ENCODE measurements at places on chromosomes 12 and 14. TPM values are rescaled to one million over a fixed set of nuclear protein-coding genes. Genes with fewer than 3 reads are reported as not detected.

The ACSS3 gene
- 0.95 TPM for total RNA-seq

The LMNTD1 gene
- not detected for total RNA-seq

The SPPL3 gene
- total RNA-seq, result 65.6 TPM

The OVCH1 gene
- total RNA-seq, result not detected

The RPL6 gene
- 1,460 TPM for total RNA-seq

The LBHD2 gene
- total RNA-seq, result not detected

The DAO gene
- not detected for total RNA-seq

The RNU4-1 gene
- total RNA-seq, result 3,645 TPM

DNA sequence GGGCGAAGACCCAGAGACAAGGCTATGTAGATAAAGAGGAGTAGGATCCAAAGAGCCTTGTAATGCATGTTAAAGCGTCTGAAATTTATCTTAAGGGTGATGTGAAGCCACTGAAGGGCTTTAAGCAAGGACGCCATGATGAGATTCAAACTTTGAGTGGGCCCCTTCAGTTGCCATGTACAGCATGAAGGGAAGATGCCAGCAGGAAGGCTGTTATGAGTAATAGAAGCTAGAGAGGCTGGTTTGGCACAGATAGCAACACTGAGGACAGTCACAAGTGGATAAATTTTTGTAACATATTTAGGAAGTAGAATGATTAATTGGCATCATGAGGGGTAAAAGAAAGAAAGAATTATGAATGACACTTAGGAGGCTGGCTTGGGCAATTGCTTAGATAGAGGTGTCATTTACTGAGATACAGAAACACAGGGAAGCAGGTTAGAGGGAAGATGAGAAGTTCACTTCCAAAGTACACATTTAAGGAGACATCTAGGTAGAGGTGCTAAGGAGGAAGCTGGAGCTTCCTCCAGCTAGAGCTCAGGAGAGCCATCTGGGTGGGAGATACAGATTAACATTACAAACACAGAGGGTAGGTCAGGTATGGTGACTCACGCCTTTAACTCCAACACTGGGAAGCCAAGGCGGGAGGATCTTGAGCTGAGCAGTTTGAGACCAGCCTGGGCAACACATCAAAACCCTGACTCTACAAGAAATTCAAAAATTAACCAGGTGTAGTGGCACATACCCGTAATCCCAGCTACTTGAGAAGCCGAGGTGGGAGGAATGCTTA lies 13.7 kb downstream of the ATG2B start:
- H3K4me3 ChIP-seq, result no peak overlapping the region
- DNase-seq, result no peak
- no peaks in the 10 kb centered on the region for H3K27me3 ChIP-seq
- H3K36me3 ChIP-seq, result no peaks in the 10 kb centered on the region

- no peaks in the 10 kb centered on the region for H3K27me3 ChIP-seq
- peaks cover 34% of the 10 kb centered on the region for H3K4me1 ChIP-seq
- H3K27ac ChIP-seq, result peak overlapping the region; percentile 91
- no peaks in the 10 kb centered on the region for H3K36me3 ChIP-seq
- DNase-seq, result peak; percentile 63
- peak overlapping the region; percentile 51 for H3K4me3 ChIP-seq
Measured at GRCh38 chr12:122423258-122424165, 1.0 kb upstream of the CLIP1 start.

DNA sequence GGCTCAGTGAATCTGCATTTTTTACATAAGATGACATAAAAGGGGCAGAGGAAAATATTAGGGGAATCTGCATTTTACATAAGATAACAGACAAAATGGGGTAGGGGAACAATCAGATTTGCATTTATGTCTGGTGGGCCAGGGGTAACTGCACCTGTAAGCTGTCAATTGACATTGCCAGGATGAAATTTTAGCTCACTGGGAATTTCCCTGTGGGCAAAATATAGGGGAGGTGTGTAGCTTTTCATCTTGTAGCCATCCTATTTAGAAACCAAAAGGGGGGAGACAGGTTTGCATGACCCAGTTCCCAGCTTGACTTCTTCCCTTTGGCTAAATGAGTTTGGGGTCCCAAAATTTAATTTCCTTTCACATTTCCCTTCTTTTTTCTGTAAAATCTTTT lies 3.5 kb downstream of the PCNX4 start:
- no peaks in the 10 kb centered on the region for H3K27me3 ChIP-seq
- peaks cover 39% of the 10 kb centered on the region for H3K4me1 ChIP-seq
- no peak for DNase-seq
- H3K36me3 ChIP-seq, result no peaks in the 10 kb centered on the region
- peak overlapping the region; percentile 74 for H3K27ac ChIP-seq
- no peak overlapping the region for H3K4me3 ChIP-seq

GRCh38 chr14:101025131-101025530 lies 121.6 kb upstream of the RTL1 start:
- no peaks in the 10 kb centered on the region for H3K36me3 ChIP-seq
- H3K27ac ChIP-seq, result no peak overlapping the region
- DNase-seq, result no peak
- no peaks in the 10 kb centered on the region for H3K4me1 ChIP-seq
- H3K27me3 ChIP-seq, result no peaks in the 10 kb centered on the region

GRCh38 chr12:51508285-51508684 lies 82.7 kb upstream of the SCN8A start:
- H3K27ac ChIP-seq, result no peak overlapping the region
- H3K36me3 ChIP-seq, result peaks cover 1% of the 10 kb centered on the region
- no peaks in the 10 kb centered on the region for H3K4me1 ChIP-seq
- no peak overlapping the region for H3K4me3 ChIP-seq

DNA sequence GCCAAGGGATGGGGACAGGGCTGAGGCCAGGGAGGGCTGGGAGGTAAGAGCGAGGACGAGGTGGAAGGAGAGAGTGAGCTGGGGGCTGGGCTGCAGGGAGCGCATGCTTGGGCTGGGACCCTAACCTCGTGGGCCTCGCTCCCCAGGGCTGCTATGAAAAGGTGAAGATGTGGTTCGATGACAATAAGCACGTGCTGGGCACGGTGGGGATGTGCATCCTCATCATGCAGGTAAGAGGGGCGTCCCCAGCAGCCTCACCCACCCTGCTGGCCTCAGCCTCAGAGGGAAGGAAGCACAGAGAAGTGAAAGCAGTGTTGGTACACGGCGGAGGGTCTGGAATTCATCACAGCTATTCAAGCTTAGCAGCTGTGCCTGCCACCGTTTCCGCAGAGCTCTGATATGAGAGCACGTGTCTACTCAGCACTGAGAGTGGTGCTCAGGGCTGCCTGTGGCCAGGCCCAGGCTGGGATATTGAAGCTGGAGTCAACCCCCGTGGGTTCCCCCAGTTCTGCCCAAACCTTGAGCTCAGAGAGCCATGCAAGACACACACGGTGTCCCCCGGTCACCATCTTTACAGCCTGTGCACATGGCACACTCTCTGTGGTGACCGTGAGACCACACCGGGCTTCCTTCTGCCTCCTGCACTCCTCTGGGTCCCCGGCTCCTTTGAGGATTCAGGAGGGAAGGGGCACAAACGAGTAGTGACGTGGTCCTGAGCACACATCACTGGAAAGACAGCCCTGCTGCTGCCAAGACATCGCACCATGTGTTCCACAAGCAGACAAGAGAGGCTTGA lies 204.6 kb downstream of the TSPAN9 start:
- DNase-seq, result no peak
- H3K4me1 ChIP-seq, result no peaks in the 10 kb centered on the region
- no peak overlapping the region for H3K4me3 ChIP-seq
- H3K27me3 ChIP-seq, result no peaks in the 10 kb centered on the region
- H3K27ac ChIP-seq, result no peak overlapping the region

DNA sequence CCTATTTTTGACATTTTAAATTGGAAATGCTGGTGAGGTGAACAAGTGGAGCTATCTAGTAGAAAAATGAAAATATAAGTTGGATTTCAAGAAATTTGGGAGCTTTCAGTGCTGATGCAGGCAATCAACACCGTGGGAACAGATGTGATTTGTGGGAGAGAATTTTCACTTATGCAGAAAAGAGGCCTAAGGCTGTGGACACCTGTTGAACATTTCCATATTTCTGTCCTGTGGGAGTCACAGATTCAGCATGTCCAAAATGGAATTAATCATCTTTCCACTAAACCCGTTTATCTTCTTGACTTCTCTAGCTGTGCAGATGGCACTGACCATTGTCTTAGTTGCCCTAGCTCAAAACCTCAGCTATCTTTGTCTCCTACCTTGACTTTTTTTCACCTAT lies 2.5 kb upstream of the GPATCH2L start:
- H3K4me3 ChIP-seq, result no peak overlapping the region
- no peak overlapping the region for H3K27ac ChIP-seq
- no peaks in the 10 kb centered on the region for H3K4me1 ChIP-seq
- H3K27me3 ChIP-seq, result no peaks in the 10 kb centered on the region
- no peak for DNase-seq

GRCh38 chr12:65907513-65907912 lies 83.2 kb downstream of the HMGA2 start:
- no peaks in the 10 kb centered on the region for H3K27me3 ChIP-seq
- H3K4me3 ChIP-seq, result no peak overlapping the region
- no peaks in the 10 kb centered on the region for H3K4me1 ChIP-seq
- H3K36me3 ChIP-seq, result no peaks in the 10 kb centered on the region
- no peak overlapping the region for H3K27ac ChIP-seq

DNA sequence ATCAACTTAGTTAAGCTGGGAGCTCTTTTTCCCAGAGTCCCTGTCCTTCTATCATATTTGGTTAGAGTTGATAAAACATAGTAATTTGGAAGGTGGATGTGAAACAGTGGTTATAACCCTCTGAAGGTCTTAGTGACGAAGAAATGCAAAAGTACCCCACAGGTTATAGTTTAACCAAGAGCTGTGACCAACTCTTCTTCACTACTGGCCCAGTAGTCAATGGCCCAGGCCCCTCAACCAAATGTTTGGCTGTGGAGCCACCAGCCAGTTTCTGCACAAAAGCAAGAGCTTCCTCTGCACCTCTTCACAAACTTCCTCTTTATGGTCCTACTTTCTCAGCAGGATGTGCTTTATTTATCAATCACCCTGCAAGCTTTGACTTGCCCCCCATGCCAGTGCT lies 132.6 kb downstream of the BMP4 start:
- H3K4me1 ChIP-seq, result no peaks in the 10 kb centered on the region
- H3K4me3 ChIP-seq, result no peak overlapping the region
- no peak overlapping the region for H3K27ac ChIP-seq
- DNase-seq, result no peak

DNA sequence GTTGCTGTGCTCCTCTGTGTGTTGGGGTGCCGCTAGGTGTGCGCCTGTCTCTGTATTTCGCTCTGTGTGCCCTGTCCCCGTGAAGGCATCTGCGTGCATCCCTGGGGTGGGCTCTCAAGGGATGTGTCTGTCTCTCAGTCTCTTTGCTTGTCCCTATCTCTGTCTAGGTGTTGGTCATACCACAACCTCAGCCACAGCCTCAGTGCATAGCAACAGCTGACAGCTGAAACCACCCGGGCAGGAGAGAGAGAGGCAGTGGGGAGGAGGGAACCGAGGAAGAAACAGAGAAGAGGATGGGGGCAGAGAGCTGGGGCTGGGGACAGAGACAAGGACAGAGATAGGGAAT lies 953 bp upstream of the NXPH4 start:
- peaks cover 20% of the 10 kb centered on the region for H3K4me1 ChIP-seq
- peaks cover 10% of the 10 kb centered on the region for H3K27me3 ChIP-seq
- H3K4me3 ChIP-seq, result peak overlapping the region; percentile 54
- H3K27ac ChIP-seq, result no peak overlapping the region
- no peak for DNase-seq
- no peaks in the 10 kb centered on the region for H3K36me3 ChIP-seq

DNA sequence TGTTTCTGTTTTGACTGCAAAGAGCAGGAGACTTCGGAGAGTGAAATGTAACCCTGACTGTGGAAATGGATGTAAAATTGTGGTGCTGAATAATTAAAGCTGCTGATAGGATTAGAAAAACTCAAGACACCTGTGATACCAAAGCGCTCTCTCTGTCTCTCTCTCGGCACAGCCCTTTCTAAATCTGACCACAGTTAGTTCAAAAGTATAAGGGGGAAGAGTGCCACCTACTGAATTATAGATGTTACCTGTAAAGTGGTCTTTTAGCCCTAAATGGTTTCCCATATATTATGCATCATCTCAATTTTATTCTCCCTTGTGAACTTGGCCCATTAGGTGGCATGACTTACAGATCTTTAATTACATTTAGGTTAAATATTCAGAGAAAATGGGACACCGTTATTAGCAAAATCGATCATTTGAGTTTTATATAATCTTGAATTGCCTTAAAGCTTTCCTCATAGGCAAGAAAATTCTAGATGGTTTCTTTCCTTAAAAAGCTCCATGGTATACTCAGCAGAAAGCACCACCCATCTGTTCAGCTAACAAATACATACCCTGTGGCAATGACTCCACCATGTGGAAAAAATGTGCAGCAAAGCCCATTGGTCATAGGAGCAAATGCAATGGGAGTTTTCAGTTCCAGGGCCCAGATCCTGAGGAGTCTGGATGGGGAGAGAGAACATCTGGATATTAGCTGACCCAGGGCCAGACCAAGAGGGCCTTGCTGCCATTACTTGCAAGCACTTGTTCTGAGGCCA lies 18.1 kb downstream of the RFC5 start:
- H3K4me1 ChIP-seq, result peaks cover 3% of the 10 kb centered on the region
- peak overlapping the region; percentile 48 for H3K27ac ChIP-seq
- H3K36me3 ChIP-seq, result peaks cover 3% of the 10 kb centered on the region
- DNase-seq, result peak; percentile 72

DNA sequence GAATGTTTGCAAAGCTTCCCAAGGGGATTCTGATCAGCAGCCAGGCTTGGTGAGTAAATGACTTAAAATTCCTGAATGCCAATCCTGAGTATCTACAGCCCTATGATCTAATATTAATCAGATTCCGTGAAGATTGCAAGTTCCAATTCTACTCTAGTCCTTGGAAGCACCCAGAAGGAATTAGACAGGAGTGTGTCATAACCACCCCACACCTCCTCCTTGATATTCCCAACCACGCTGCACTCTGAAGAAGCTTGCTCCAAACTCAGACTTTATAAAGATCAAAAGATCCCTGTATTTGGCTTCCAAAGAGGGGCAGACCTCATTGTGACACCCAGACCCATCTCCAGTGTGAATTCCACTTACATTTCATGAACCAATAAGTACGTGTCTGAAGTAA lies 306.0 kb downstream of the BCL11B start:
- no peaks in the 10 kb centered on the region for H3K36me3 ChIP-seq
- DNase-seq, result no peak
- H3K27ac ChIP-seq, result no peak overlapping the region
- H3K4me1 ChIP-seq, result no peaks in the 10 kb centered on the region
- H3K27me3 ChIP-seq, result no peaks in the 10 kb centered on the region

GRCh38 chr14:61042220-61042619 lies 61.2 kb downstream of the SLC38A6 start:
- DNase-seq, result no peak
- no peak overlapping the region for H3K27ac ChIP-seq
- no peaks in the 10 kb centered on the region for H3K27me3 ChIP-seq
- H3K36me3 ChIP-seq, result no peaks in the 10 kb centered on the region
- no peaks in the 10 kb centered on the region for H3K4me1 ChIP-seq

DNA sequence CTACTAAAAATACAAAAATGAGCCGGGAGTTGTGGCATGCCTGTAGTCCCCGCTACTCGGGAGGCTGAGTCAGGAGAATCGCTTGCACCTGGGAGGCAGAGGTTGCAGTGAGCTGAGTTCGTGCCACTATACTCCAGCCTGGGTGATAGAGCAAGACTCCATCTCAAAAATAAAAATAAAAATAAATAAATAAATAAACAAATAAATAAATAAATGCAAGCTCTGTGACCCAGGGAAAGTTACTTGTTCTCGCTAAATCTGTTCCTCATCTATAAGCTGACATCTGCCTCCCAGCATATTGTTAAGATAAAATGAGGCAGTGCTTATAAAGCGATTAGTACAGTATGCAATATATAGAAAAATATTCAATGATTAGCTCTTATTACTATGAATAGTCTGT lies 56.4 kb upstream of the STK38L start:
- no peak for DNase-seq
- no peaks in the 10 kb centered on the region for H3K27me3 ChIP-seq
- H3K4me1 ChIP-seq, result peaks cover 18% of the 10 kb centered on the region
- no peak overlapping the region for H3K27ac ChIP-seq
